ENCODE measurements at places on chromosomes 13 and 19.

GRCh38 chr19:48975947-48976847 is 11.1 kb downstream of the FTL start:
- DNase-seq: peak; percentile 51

GRCh38 chr19:43527860-43528622 is 1.0 kb upstream of the ETHE1 start:
- no peak for DNase-seq

DNA sequence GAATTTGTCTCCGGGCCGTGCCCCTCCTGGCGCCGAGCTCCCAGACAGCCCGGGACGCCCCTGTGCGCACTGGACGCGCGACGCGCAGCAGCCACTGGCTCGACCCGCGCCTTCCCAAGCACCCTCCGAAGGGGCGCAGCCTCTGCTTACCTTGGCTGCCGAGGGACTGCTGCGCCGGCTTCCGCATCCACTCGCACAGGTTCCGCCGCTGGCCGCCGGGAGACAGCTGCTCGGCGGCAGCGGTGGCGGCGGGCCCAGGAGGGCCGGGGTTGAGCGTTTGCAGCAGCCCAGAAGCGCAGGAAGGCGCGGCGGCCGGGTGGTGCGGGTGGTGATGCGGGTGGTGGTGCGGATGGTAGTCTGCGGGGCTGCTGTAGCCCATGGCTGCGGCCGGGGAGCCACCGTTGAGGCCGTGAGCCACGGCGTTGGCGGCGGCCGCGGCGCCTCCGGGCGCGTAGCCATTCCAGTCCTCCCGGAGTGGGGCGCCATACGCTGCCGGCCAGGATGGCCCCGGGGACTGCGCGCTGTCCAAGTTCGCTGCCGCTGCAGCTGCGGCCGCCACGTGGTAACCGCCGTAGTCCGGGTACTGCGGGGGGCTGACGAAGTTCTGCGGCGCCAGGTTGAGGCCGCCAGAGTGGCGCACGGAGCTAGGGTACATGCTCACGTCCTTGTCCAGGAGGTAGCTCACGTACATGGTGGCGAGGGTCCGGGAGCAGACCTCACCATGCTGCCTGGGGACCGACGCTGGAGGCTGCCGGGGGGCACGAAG is 616 bp downstream of the CDX2 start:
- DNase-seq: no peak

DNA sequence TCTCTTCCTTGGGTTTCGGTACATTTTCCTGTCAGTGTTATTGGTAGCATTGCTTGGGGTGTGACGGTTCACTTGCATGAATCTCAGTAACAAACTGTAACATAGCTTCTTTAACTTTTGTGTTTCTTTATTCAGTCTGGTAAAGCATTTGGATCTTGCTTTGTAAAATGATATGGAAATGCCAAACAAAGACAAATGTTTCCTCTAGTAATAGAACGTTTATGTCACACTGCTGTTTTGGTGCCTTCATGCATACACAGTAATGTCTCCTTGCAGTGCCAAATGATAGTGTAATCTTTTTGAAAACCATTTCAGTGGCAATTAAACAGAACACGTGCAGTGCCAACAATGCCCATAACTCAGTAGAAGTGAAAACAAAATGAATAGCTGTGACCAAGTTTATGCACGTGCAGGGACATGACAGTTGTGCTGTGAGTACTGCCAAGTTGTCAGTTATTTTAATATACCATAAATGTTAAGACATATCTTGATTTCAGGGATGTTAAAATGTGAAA is 110.8 kb downstream of the RXFP2 start:
- no peak for DNase-seq

GRCh38 chr19:17025991-17026658 is 485 bp downstream of the CPAMD8 start:
- peak; percentile 11 for DNase-seq

DNA sequence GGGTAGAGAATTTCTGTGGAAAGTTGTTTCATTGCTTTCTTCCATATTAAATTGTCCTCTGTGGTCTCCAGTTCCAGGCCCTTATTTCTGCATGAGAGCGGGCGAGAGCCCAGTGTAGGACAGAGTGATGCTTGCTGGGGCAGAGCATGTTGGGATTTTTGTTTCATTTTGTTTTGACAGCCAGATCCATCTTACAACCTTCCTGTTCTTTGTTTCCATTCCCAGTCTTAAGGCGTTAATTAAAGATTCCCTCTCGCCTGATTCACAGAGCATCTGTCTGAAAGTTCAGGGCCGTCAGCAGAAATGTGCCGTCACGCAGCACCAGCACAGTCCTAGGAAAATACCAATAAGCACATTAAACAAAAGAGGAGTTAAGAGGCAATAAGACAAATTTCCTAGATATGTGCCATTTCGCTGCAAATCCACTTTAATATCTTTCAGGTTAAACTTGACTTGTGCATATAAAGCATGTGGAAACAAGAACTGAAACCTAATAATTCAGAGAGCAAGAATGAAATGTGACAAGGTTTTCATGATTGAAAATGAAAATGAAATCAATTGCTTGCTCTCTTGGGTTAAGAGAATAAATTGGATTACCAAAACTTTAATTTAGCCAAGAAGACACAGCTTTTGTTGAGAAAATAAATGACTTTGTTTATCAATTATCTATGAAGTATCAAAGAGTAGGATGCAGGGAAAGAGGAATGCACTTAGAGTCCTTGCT is 210.7 kb upstream of the SLC10A2 start:
- DNase-seq: no peak

- no peak for DNase-seq
Measured at GRCh38 chr13:71613066-71613745, 253.8 kb downstream of the DACH1 start.

GRCh38 chr13:77514336-77514726 is 21.2 kb upstream of the SCEL start:
- DNase-seq: no peak

- DNase-seq: peak; percentile 39
Measured at GRCh38 chr19:14167576-14168138, 31.3 kb upstream of the ASF1B start.

DNA sequence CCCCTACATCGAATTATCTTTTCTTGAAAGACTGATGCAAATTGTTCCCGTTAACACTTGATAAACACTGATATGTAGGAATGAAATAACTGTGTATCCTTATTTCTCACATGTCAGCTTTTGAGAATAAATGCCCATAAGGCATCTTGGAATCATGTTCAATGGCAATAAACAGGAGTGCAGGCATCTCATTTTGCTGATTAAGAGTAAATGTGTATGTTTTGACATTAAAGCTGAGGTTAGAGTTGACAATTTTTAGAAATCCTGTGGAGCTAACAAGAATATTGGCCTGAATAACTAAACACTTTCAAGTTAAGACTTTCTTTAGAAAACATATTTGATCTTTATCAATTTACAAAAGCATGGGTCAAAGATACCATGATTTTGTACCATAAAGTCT is 646.2 kb upstream of the MIR17HG start:
- no peak for DNase-seq
